Right ventricle myocardium superior (tissue), 1 donor: ENCODE measurements at places on chromosomes 5 and 9. TPM values are rescaled to one million over a fixed set of nuclear protein-coding genes. Genes with fewer than 3 reads are reported as not detected.

GRCh38 chr9:75096796-75097195, 8.5 kb downstream of the OSTF1 start:
- DNase-seq, result no peak

DNA sequence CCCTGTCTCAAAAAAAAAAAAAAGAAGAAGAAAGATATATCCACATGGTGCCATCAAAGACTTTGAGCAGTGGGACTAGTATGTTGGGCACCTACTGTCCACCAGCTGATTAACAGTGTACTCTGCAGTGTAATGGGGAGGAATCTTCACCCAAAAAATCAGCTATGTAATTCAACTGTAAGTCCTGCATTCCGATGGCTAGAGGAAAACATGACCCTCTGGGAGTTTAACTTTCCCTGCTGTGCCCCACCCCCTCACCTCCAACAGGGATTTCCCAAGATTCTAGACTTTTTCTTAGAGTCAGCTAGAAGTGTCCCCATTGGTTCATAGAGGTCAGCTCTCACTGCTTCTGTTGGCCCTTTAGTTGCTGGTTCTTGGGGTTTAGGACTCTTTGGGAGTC, 221.2 kb upstream of the CLINT1 start:
- DNase-seq, result no peak

GRCh38 chr5:175448276-175448675, 4.3 kb upstream of the DRD1 start:
- no peak for DNase-seq

DNA sequence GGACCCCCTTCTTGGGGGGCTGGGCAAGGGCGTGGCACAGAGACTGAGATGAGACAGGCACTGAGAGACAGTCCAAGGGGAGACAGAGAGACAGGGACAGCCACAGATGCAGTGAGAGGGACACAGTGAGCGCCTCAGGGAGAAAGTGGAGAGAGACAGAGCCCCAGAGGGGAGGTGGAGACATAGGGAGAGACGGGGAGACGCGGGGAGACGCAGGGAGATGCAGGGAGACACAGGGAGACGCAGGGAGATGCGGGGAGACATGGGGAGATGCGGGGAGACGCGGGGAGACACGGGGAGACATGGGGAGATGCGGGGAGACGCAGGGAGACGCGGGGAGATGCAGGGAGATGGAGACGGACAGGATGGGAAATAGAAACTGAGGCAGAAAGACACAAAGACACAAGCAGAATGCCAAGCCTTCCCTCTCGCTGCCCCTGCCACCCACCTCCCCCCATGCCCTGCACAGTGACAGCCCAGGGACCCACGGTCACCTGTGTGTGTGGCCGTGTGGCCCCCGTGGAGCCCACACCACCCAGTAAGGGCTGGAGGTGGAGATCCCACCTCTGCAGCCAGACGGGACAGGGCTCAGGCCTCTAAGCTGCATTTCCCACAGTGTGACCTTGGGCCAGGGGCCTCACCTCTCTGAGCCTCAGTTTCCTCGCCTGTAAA, 8.8 kb downstream of the FIBCD1 start:
- DNase-seq, result no peak

- no peak for DNase-seq
Measured at GRCh38 chr5:68771221-68771620, 322.6 kb upstream of the SLC30A5 start.

DNA sequence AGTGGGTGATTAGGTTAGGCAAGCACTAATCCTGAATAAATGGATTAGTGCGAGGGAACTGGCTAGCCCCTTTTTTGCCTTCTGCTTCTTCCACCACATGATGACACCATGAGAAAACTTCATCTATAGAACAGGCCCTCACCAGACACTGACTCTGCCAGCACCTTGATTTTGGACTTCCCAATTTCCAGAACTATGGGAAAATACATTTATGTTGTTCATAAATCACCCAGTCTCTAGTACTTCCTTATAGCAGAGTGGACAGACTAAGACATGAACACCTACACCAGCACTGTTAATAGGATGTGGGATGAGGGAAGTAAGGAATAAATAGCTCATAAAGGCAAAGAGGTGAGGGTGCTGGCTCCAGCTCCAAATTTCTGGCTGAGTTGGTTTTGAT, 1.4 kb downstream of the ZNF622 start:
- no peak for DNase-seq

DNA sequence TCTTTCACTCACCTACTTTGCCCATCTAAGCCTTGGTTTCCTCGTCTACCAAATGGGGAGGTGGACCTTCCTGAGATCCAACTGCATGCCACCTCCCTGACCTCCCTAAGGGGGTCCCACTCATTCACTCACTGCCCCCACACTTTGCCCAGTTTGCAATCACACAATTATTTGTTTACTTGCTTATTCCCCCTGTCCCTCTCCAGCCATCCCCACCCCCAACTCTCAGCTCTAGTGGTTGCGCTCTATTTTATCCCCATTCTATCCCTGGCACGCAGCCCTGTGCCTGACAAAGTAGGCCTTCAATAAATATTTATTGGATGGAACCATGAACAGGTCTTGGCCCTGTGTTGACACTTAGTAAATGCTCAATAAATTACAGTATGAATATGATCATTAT, 130.8 kb upstream of the LARP1 start:
- no peak for DNase-seq

GRCh38 chr9:131757549-131757948, 17.7 kb upstream of the RAPGEF1 start:
- DNase-seq, result no peak

DNA sequence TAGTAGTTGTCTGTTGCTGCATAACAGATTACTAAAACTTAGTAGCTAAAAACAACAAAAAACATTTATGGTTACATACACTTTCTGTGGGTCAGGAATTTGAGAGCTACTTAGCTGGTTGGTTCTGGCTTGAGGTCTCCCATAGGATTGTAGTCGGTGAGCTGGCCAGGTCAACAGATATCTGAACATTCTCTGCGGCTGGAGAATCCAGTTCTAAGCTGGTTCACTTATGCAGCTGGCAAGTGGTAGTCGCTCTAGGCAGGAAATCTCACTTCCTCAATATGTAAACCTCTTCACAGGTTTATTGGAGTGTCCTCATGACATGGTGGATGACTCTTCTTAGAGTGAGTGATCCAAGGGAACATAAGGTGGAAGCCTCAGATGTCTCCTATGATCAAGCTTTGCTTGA, 65.7 kb upstream of the TNFAIP8 start:
- no peak for DNase-seq

- DNase-seq, result no peak
Measured at GRCh38 chr5:135498637-135498995, 37.1 kb downstream of the NEUROG1 start.

GRCh38 chr5:53482717-53483638, 2.5 kb downstream of the FST start:
- DNase-seq, result peak; percentile 67

GRCh38 chr5:87949676-87950631, 318.7 kb downstream of the TMEM161B start:
- no peak for DNase-seq

DNA sequence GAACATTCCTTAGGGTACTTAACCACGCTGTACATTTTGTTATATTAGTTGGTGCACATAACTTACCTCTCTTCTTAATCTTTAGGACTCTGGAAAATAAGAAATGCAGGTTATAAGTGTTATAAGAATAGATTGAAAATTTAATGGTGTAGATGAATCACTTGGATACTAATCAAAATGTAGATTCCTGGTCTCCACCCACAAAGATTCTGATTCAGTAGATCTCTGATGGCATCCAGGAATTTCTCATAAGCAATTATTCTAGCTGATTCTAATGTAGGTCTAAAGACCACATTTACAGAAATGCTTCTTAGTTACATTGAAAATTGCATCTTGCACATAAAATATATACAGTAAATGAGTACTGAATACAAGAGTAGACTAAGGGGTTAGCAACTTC, 38.9 kb upstream of the ASTN2 start:
- no peak for DNase-seq

- no peak for DNase-seq
Measured at GRCh38 chr9:132324425-132324824, 30.4 kb downstream of the SETX start.

DNA sequence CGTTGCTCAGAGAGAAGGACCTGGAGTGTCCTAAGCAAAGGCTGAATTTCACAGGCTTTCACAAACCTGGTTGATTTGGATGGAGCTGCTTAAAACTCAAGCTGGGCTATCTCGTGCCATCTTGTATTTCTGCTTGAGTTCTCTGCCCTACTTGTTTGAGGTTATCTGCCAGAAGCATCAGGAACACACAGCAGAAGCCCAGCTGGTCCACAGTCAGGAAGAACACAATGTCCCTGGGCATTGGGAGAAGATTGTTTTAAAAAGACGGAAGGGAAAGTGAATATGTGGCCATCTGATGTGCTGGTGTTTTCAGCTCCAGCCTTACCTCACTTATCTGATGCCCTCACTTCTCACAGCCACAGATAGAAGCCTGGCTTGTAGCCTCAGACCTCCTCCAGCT, 32.9 kb upstream of the SLC36A1 start:
- no peak for DNase-seq

GRCh38 chr9:127179633-127180441, 57.4 kb upstream of the ANGPTL2 start:
- no peak for DNase-seq

DNA sequence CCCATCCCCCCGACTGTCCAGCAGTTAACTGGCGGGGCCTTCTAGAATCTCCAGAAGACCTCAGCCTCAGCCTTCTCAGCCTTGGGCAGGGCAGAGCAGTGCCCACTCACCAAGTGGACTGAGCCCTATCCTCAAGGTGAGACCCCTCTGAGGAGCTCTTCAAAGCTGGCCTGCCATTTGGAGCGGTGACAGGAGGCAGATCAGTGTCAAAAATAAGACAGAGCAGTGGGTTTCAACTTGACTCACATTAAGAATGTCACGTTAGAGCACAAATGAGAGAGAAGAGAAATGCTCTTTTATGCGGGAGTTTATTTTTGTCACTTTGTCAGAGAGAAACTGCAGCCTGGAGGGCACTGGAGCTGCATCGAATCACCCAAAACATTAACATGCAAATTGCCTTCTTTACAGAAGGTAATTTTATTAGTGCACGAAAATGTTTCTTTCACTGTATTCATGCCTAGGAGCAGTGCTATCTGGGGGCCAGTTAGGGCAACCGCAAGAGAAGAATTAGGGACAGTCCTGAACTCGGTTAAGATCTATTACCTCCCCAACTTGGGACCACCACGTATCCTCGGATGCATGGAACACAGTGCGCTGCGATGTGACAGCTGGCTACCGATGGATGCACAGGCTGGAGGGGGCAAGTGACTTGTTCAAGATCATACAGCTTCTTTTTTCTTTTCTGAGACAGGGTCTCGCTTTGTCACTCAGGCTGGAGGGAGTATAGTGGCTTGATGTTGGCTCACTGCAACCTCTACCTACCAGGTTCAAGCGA, 188.5 kb downstream of the DAB2IP start:
- DNase-seq, result no peak

- DNase-seq, result peak; percentile 74
Measured at GRCh38 chr9:129487658-129488483, 133.0 kb downstream of the C9orf50 start.

DNA sequence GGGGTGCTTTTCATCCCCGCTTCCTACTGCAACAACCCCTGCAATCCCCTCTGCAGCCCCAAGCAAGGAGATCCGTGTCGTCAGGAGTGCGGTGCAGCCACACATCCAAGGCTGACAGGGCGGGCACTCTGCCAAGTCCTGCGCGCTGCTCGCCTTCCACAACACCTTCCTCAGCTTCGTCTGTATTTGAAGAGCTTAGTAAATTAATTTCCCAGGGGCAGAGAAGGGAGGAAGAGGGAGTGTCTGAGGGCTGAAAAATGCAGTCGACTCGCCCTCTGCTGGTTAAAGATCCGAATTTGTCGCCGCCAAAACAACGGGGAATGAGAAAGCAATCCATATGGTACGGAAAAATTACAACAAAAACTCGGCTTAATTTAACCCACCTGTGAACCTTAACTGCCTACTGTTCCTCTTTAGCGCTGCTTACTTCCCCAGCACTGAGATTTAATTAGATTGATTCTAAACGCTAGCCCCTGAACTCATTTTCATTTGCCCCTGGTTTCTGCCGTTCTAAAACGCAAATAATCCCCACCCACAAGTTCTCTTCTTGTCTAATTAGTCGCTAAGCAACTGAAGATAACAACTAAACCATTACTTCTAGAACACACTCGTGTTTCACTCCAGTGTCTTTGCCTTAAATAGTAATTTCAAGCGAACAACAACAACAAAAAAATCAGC, 10.9 kb upstream of the PCDHB1 start:
- no peak for DNase-seq

DNA sequence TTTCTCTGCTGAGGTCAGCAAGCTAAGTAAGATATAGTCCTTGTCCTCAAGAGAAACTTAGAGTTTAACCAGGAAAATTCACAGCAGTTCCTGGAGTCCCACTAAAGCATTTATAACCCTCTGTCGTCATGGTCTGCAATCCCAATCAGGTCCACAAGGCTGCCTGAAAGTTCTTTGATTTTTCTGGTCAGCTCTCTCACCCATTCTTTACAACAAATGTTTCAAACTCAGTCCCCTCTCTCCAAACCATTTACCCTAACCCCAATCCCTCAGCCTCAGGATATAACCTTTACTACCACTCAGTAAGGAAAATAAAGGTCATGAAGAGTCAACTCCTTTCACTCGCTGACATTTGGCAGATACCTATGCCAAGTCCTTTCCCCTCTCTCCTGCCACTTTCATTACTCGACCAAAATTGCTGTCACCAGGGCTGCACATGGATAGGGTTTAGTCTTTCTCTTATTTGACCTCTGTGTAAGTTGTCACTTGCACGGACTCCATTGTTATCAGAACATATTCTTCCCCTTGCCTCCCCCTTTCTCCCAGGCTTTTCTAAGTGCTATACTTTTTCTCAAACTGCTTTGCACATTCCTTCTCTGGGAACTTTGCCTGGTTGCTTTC, 936.6 kb downstream of the NR2F1-AS1 start:
- DNase-seq, result no peak

EIF4E1B gene
- not detected for total RNA-seq

TEX48 gene
- not detected for total RNA-seq

REXO4 gene
- total RNA-seq, result 18.0 TPM

MGAT1 gene
- 66.2 TPM for total RNA-seq

LCN1 gene
- not detected for total RNA-seq

SLCO6A1 gene
- total RNA-seq, result not detected

PCDHB3 gene
- 1.4 TPM for total RNA-seq

PCDHGC4 gene
- total RNA-seq, result 3.0 TPM

ALG2 gene
- 14.4 TPM for total RNA-seq

ADGRV1 gene
- not detected for total RNA-seq

FRRS1L gene
- 1.2 TPM for total RNA-seq

SHC3 gene
- total RNA-seq, result 0.35 TPM

HBEGF gene
- total RNA-seq, result 21.7 TPM

MFAP3 gene
- total RNA-seq, result 27.2 TPM

MXD3 gene
- total RNA-seq, result 2.5 TPM

LMX1B gene
- 0.70 TPM for total RNA-seq

SGTB gene
- total RNA-seq, result 4.7 TPM

SV2C gene
- total RNA-seq, result not detected

NKD2 gene
- 2.8 TPM for total RNA-seq

KCNIP1 gene
- total RNA-seq, result not detected

SGCD gene
- 81.5 TPM for total RNA-seq

WNT8A gene
- total RNA-seq, result not detected

PPIP5K2 gene
- total RNA-seq, result 43.9 TPM

DNAJB5 gene
- total RNA-seq, result 48.7 TPM
